ENCODE measurements at places on chromosomes 6 and 20.

- H3K4me1 ChIP-seq: no peaks in the 10 kb centered on the region
- no peaks in the 10 kb centered on the region for H3K27me3 ChIP-seq
- H3K36me3 ChIP-seq: peaks cover 97% of the 10 kb centered on the region
- H3K27ac ChIP-seq: peak overlapping the region; percentile 3
- no peak overlapping the region for H3K4me3 ChIP-seq
- no peak for DNase-seq
Measured at GRCh38 chr20:31537116-31537871, 23.1 kb downstream of the HM13 start.

GRCh38 chr20:51950926-51951325, 148.6 kb upstream of the SALL4 start:
- no peaks in the 10 kb centered on the region for H3K27me3 ChIP-seq
- H3K4me1 ChIP-seq: no peaks in the 10 kb centered on the region
- H3K27ac ChIP-seq: no peak overlapping the region
- no peaks in the 10 kb centered on the region for H3K36me3 ChIP-seq
- H3K4me3 ChIP-seq: no peak overlapping the region
- DNase-seq: no peak

- no peak overlapping the region for H3K4me3 ChIP-seq
- no peaks in the 10 kb centered on the region for H3K36me3 ChIP-seq
- H3K27me3 ChIP-seq: no peaks in the 10 kb centered on the region
- DNase-seq: no peak
Measured at GRCh38 chr6:51541847-51542246, 545.6 kb downstream of the PKHD1 start.

DNA sequence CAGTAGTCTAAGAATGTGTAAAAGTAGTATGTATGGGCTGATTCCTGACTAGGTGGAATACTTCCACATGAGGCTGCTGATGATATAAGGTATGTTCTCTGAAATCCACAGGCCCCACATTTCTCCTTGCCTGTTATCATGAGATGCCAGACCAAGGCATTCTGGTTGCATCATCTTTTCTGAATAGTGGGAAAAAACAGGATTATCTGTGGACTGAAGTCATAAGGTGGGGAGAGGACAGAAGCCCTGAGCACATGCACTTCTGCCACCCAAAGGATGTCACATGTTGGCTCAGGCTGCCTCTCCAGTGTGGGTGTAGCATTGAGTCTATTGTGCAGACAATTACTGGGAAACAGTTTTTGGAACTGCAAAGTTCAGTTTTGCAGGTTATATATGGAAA, 184.5 kb upstream of the RAB32 start:
- no peaks in the 10 kb centered on the region for H3K36me3 ChIP-seq
- H3K27ac ChIP-seq: no peak overlapping the region
- peaks cover 15% of the 10 kb centered on the region for H3K4me1 ChIP-seq
- H3K27me3 ChIP-seq: no peaks in the 10 kb centered on the region
- DNase-seq: no peak
- H3K4me3 ChIP-seq: no peak overlapping the region

DNA sequence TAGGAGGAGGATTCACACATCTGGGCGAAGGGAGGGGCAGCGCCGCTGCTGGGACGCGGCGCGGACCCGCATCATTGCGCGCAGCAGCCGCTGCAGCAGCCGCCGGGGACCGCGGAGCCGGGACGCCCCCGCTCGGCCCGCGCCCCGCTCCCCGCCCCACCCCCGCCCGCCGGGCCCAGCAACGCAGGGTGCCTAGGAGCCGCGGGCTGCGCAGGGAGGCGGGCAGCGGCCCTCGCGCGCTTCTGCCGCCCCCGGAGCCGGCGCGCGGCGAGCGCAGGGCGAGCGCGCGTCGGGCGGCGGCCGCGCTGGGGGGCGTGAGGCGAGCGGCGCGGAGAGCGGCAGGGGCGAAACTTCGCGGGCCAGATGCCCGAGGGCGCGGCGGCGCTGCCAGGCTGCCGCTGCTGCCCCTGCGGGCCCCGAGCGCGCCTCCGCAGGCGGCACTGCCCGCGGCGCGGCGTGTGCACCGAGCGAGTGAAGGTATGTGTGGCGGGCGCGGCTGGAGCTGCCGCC, at the start of gene NKAIN2:
Gene NKAIN2, plus strand, starts transcription at position 362 of the 510 bp plus-strand sequence.
- H3K27ac ChIP-seq: no peak within 1 kb of the TSS
- peak within 1 kb of the TSS; percentile 33 for H3K4me3 ChIP-seq
- peaks cover 20% of the 10 kb centered on the region for H3K4me1 ChIP-seq
- no peaks in the 10 kb centered on the region for H3K27me3 ChIP-seq
- H3K36me3 ChIP-seq: no peaks in the 10 kb centered on the region

DNA sequence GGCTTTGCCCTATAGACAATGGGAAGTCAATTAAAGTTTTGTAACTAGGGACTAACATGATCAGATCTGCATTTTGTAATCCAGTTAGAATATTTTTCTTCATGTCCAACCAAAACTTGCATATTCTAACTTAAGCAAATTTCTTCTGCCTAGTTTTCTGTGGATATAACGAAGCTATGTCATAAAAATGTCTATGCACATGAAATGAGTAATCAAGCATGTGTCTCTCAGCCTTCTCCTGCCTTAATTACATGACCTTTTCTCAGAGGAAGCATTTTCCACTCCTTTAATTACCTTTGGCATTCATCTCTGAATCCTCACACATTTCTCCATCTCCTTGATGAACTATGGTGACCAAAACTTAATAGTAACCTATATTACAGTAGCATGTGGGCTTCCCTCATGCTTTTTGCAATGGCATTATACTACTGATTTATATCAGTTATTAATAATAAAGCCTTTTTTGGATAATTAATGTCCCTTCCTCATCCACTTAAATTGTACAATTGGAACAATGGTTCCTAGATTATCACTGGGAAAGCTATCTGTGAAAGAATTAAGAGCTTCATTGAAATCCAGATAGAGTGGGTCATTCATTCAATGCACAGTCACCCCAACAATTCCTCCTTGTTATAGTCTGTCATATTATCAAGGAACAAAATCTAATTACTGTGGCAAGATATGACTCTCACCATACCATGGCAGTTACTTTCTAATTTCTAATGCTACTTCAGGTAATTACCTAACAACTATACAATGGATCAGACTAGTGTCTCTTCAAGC, 19.1 kb upstream of the FBXO9 start:
- no peak for DNase-seq
- no peak overlapping the region for H3K27ac ChIP-seq
- H3K36me3 ChIP-seq: peaks cover 1% of the 10 kb centered on the region
- H3K27me3 ChIP-seq: no peaks in the 10 kb centered on the region

DNA sequence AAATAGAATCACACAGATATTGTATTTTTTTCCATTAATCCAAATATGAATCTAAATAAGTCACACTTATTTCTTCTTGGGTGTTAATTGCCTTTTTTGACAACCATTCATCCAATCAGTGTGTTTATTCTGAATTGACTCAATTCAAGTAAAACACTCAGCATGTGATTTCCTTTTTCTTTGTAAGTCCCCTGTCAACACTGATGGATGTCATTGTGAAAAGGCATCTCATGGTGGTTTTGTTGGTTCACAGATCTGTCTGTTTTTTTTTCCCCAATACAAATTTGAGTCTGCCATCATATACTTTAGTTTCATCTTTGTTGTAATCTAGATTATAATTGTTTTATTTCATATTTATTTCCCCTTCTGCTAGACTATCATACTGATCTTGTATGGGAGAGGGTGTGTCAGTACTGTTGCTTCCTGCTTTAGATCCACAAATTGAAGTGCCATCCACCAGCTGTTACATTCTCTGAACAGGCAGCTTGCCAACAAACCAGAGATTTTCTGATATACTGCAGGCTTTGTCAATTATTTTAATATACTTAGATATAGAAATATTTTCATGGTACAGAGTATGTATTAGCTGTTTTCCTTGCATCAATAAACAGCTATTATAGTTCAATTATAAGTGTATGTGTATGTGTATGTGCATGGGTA, 64.2 kb upstream of the FLRT3 start:
- no peak overlapping the region for H3K27ac ChIP-seq
- no peak overlapping the region for H3K4me3 ChIP-seq
- H3K27me3 ChIP-seq: no peaks in the 10 kb centered on the region
- no peaks in the 10 kb centered on the region for H3K36me3 ChIP-seq

DNA sequence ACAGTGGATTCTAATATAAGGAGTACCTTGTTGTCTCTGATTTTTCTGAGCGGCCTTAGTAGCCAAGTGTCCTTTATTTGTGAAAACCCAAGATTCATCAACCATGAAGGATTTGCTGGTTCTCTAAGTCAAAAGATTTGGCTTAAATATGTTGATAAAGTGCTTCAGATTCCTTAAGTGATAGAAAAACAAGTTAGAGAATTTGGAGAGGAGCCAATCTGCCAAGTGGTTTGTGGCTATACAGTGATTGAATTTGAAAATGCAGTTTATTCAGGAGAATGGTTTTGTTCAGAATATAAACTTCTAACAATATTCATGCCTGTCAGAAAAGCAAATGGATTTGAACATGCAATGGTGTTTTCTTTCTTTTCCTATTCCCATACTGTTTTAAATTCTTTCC, 54.8 kb downstream of the CAP2 start:
- no peaks in the 10 kb centered on the region for H3K27me3 ChIP-seq
- no peaks in the 10 kb centered on the region for H3K36me3 ChIP-seq
- H3K4me3 ChIP-seq: no peak overlapping the region
- no peak for DNase-seq
- no peak overlapping the region for H3K27ac ChIP-seq

Measured in esophagus squamous epithelium (tissue), 5 donors.